Daoy (cell line): ENCODE measurements at places on chromosomes 1 and 21. TPM values are rescaled to one million over a fixed set of nuclear protein-coding genes. Genes with fewer than 3 reads are reported as not detected.

- DNase-seq = no peak
These were observed 45.6 kb downstream of the GLIS1 start for GRCh38 chr1:53693339-53693738.

DNA sequence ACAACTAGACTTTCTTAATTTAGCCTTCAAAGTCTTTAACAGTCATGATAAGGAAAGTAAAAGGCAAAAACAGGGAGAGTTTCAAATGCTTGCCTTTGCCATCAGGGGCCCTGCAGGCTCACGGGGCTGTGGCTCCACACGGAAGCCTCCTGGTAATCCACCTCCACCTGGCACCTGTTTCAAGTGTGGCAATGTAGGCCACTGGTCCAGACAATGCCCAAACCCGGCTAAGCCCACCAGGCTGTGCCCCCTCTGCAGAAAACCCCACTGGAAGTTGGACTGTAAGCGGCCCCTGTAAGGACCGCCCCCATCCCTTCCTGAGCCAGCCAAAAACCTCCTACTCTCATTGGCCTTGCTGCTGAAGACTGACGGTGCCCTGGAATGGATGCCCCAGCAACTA, 32.5 kb downstream of the VN1R5 start:
- no peak for DNase-seq

DNA sequence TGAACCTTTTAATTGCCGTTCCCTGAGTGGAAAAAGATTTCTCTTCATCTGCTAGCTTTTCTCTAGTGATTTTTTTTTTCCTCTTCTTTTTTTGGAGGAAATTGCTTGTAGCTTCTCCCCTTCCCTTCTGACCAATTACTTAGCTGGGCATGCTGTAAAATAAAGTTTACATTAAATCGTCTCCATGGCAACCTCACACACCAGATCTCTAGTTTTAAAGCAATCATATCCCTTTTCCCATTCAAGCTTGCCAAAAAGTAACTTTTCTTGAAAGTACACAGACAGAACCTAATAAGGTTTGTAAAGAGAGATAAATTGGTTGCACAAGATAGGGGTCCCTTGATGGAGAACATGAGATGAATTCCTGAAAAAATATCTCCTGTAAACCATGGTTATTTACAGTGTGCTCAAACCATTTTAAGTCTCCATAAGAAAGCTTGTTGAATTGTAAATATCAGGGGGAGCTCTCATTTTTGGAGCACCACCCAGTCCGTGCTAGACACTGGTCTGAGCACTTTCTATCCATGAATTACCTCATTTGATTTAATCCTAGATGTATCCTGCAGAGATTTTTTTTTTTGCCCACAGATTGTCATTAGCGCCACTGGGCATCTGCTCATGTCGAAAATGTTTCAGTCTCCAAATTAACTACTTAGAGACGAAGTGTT, 32.6 kb upstream of the HTR1D start:
- no peak for DNase-seq

TCHH gene
- 0.29 TPM in 1 of 2 replicates, not detected in the other for total RNA-seq

DNA sequence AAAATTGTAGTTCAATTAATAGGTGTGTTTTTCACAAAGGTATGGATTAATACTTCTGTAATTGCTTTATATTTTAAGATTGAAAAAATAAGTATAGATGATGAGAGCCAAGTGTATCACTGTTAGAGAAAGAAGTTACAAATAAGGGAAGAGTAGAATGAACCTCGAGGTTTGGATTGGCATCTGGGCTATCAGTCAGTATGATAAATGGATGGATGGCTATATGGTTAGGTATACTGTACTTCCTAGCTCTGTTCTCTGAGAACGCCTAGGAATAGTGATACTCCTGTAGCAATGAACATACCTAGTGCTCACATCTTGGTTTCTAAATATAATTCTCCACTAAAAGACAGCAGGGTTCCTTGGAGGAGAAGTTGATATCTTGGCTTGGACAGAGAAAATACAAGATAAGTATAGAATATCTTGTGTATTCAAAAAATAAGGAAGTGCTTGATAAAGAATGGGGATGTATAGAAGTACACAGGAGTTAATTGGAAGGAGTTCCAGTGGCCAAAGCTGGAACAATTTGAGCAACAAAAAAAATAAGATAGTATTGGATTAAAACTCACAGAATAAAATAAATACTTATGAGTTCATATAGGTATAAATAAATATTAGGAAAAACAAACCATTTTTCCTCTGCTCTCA, 12.4 kb downstream of the IPO9 start:
- no peak for DNase-seq

GRCh38 chr1:196002906-196003305, 605.3 kb downstream of the KCNT2 start:
- DNase-seq = no peak

GRCh38 chr1:202658769-202659168, 51.5 kb downstream of the SYT2 start:
- no peak for DNase-seq
